CD4-positive, alpha-beta T cell treated with Interleukin-17A for 4 hours (primary cell): ENCODE measurements at places on chromosomes 4 and X.

GRCh38 chr4:128452415-128452814 lies 164.8 kb upstream of the PGRMC2 start:
- no peak for DNase-seq

- peak; percentile 11 for DNase-seq
These were observed 175.7 kb upstream of the BCOR start for GRCh38 chrX:40273356-40274050.

- DNase-seq, result no peak
These were observed 254.2 kb downstream of the KCTD8 start for GRCh38 chr4:44194365-44194764.

DNA sequence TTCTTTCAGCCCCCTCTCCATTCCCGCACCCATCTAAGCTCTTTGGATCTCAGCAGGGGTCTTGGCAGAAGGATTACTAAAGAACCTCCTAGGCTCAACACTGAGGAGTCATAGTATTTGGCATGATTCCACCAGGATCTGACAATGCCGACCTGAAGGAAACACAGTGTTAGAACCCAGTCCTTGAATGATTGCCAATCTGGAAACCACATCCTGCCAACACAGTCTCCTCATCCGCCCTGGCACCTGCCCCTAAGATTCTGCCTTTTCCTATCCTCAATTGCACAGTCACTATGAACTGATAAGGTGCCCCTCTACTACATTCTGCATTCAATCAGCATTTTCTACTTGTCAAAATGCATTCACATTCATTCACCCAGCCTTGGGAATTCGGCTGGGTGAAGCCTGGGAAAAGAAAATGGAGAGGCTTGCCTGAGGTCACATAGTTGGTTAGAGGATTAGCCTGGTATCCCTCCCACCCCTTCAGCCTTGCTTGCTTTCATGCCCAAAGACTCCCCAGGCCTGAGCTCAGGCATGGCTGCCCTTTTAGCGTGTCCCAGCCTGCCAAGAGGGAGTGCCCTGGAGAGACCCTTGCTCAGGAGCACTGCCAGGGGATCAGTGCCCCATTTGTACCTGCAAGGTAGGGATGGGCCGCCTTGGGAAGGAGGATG lies 2.2 kb upstream of the CLDN2 start:
- DNase-seq, result peak; percentile 46

DNA sequence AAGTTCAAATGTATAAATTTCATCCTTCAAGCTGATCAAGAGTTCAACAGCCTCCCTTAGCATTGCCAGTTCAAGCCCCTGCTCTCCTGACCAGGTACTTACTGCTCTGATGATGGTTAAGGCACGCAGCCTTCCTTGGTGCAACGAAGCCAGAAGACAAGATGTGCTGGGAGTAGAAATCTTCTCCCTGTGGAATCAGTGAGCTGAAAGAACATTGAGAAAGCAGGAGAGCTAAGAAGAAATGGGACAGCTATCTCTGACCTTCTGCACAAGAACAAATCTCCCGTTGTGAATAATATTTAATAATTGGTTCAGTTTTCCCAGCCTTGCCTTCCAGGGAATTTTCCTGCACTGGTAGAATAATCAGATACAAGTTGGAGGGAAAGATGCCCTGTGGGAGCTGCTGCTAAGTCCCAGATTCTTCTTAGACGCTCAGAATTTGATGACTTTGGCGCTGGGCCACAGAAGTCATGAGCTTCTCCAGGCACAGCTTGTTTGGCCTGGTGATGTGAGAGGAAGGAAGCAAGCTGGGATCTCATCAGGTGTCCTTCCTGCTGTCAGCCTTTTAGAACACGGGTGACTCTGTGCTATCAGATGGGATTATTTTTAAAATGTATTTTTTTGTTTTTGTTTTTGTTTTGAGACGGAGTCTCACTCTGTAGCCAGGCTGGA lies 77.8 kb downstream of the CD38 start:
- no peak for DNase-seq

DNA sequence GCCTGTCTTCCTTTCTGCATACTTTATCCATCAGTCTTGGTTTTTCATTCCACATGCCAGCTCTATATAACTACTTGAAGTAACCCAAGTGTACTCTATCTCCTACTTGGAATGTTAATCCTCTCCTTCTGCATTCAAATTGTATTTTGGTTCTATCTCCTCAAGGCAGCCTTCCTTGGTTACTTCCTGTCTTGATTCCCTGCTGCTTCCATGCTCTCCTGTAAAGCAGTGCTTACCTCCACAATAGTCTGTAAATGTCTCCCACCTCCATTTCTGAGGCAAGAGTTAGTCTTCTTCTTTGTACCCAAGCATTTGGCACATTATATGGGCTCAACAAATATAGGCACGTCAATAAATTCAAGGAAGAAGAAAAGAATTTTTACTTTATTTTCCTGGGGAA lies 298.4 kb downstream of the ARHGAP24 start:
- DNase-seq, result no peak

GRCh38 chr4:473570-474457 lies 25.1 kb downstream of the ZNF721 start:
- peak; percentile 88 for DNase-seq

DNA sequence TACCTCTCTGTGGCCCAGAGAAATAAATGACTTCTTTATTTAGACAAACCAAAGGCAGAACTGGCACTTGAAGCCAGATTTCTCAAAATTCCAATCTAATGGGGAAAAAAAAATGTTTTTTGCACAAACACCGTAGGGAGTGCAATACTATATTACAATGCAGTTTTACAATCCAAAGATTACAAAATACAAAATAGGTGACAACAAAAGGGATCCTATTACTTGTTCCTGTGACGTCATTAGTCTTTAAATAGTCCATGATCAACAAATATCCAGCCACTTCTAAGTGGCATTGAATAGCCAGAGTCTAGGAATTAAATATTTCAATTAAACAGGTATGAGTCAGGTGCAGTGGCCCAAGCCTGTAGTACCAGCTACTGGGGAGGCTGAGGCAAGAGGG lies 3.0 kb upstream of the APBB2 start:
- DNase-seq, result no peak

GRCh38 chrX:69951753-69952152 lies 98.0 kb downstream of the AWAT2 start:
- DNase-seq, result no peak

- no peak for DNase-seq
These were observed 58.9 kb upstream of the DKK2 start for GRCh38 chr4:107094976-107095375.

GRCh38 chr4:1740021-1740545 lies 18.8 kb downstream of the TACC3 start:
- DNase-seq, result no peak

DNA sequence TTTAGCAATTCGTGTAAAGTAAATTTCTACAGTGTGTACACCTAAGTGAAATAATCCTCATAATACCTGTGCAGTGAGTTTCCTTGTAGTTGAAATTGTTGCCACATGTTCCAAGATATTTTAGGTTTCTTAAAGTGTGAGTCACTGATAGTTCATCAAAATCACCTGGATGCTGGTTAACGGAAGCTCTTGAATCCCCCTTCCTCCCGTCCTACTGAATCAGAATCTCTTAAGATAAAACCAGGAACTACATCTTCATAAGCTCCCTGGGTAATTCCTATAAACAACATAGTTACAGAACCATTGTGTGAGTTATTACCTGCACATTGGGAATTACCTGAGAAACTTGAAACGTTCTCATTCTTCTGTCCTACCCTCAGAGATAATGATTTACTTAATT lies 197.4 kb upstream of the HS3ST1 start:
- DNase-seq, result no peak

GRCh38 chr4:145886871-145887240 lies 51.8 kb downstream of the ZNF827 start:
- no peak for DNase-seq

DNA sequence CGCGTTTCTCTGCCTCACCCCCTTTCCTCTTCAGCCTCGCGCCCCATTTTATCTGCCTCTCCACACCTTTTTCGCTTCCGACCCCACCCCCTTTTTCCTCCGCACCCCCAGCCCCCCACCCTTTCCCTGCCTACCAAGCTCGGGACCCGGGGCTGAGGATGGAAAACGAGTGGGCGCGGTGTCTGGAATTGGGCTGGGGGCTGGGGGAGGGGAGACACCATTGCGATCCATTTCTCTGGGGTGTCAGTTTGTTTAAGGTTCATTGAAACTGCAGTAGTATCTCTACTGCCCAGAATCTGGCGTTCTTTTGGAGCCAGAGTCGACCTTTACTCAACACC lies 707 bp downstream of the SLC9A6 start:
- DNase-seq, result no peak

DNA sequence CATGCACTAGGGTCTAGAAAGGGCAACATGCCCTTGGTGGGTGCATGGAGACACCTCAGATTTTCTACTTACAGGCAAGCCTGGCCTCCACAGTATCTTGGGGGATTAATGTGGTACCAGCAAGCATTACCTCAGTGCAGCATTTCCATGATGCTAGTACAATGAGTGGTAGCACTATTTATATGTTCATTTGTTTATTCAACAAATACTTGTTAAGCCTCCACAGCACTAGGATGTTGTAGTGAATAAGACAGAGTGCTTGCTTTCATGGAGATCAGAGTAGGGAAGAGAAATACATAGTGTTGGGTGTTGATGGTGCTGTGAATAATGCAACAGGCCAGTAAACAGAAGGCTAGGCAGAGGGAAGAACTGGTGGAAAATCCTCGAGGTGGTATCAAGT lies 133.4 kb downstream of the KLHL8 start:
- no peak for DNase-seq

DNA sequence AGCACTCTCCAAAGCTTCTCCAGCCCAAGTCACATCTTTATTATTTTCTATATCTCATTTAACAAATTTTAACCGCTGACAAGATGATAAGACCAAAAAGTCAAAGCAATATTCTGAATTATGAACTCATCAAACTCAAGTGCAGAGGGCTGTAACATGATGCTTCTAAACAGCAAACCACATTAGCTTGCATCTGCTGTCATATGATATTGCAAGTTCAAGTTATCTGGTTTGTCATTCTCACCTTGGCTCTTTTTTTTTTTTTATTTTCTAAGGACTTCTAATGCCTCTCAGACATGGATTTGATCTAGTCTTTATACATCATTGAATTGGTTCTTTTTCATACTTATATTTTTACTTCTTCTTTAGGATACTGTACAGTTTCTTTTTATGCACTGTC lies 93.4 kb downstream of the SLC10A7 start:
- DNase-seq, result no peak

DNA sequence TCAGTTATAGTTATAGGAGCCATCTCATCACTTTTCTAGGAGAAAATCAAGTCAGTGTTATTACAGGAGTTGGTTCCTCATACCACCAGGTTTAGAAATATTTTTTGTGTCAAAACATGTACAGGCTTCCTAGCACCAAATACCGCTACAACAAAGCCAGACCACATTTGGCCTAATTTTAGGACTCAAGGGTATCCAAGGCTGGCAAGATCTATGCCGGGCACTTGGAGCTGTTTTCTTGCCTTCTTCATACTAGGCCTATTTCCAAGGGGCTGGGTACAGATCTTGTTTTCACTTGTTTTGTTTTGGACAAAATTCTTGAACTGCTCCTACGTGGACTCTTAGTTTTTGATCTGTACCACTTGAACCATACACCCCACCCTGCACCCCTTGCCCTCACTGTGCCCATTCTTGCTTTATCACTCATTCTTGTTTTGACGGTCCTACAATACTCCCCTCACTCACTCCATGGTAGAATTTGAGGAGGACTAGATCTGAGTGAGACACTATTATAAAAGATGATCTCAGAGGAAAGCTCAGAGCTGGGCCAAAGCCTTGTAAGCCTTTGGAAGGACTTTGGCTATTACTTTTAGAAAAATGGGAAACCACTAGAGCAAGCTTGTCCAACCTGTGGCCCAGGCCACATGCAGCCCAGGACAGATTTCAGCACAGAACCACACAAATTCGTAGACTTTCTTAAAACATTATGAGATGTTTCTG lies 17.7 kb upstream of the TMEM144 start:
- DNase-seq, result no peak
